ENCODE measurements at places on chromosomes 5 and 9. TPM values are rescaled to one million over a fixed set of nuclear protein-coding genes. Genes with fewer than 3 reads are reported as not detected.

FAM163B gene
- total RNA-seq = 17.2 TPM

IFNA2 gene
- not detected for total RNA-seq

CDX1 gene
- not detected for total RNA-seq

CYLC2 gene
- not detected for total RNA-seq

RACK1 gene
- 2,435 TPM for total RNA-seq

FBP1 gene
- not detected for total RNA-seq

BARHL1 gene
- total RNA-seq = not detected

DNLZ gene
- total RNA-seq = 12.5 TPM

MORN5 gene
- not detected for total RNA-seq

ZSWIM6 gene
- total RNA-seq = 48.8 TPM

C5orf46 gene
- total RNA-seq = not detected

DNAH5 gene
- total RNA-seq = 8.1 TPM

BASP1 gene
- total RNA-seq = 353 TPM

PCDHGB7 gene
- total RNA-seq = 43.5 TPM

PRRX2 gene
- total RNA-seq = not detected

CCL27 gene
- not detected for total RNA-seq

ALDH1A1 gene
- total RNA-seq = 0.31 TPM

ATOSB gene
- 17.5 TPM for total RNA-seq

COL5A1 gene
- 3.4 TPM for total RNA-seq

DDX4 gene
- total RNA-seq = 0.31 TPM

RETREG1 gene
- total RNA-seq = 67.9 TPM

LTC4S gene
- total RNA-seq = 6.9 TPM

SLC6A19 gene
- total RNA-seq = not detected

ANXA2R gene
- 2.5 TPM for total RNA-seq

MSH3 gene
- total RNA-seq = 36.3 TPM

NR5A1 gene
- total RNA-seq = not detected

C5orf34 gene
- 5.0 TPM for total RNA-seq

Data from parietal lobe (tissue), 2 donors.